ENCODE measurements at places on chromosomes 6 and 20.

DNA sequence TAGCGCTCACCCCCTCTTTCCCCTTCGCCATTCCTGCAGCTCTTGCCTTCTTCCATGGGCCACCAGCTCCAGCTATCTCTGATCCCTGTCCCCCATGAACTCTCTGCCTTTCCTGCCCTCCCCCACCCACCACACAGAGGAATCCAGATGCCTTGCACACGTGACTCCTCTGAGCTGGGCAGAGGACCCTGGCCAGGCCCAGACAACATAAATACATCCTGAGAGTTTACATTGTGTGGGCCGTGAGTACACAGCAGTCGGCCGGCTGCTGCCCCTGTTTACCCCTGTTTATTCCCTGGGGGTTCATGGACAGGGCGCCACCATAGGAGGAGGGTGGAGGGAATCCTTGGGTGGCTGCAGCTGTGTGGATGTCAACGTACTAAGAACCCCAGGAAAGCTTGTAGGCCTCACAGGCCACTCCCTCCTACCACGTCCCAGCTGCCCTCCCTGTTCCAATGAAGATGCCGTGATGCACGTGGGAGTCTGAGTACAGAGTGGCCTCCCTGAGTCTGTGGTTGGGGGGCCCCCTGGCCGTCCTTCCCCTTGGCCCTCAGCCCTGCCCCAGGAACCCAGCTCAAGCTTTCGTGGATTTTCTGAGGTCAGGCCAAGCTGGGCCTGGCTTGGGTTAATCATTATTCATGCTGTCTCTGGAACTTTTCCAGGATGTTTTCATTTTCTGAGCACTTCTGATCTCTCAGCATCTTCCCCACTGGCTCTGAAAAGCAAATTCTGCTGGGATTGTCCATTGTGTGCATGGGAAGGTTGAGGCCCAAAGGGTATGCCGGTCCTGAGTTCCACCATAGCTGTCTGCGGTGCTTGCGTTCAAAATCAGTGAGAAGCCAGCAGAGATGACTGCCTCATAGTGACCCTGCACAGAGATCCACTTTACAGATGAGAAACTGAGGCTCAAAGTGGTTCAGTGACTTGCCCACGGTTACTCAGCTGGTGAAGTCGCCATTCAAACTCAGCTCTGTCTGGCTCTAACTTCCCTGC lies 136.3 kb downstream of the MRPL14 start:
- DNase-seq, result no peak

DNA sequence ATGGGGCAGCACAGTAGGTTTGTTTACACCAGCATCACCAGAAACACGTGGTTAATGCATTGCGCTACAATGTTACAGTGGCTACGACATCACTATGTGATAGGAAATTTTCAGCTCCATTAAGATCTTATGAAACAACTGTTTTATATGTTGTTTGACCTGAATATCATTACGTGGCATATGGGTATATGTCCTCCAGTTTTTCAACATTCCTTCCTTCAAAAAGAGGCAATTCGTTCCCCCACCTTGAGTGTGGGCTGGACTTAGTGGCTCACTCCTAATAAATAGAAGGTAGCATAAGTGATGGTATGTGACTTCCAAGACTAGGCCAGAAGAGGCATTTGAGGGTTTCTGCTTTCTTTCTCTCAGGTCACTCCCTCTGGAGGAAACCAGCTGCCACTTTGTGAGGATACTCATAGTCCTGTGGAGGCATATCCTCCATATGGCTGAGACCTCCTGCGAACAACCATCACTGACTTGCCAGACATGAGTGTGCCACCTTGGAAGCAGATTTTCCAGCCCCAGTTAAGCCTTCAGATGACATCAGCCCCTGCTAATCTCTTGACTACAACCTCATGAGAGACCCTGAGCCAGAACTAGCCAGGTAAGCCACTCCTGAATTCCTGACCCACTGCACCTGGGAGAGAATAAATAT lies 2.3 kb upstream of the TRAM2 start:
- no peak for DNase-seq

DNA sequence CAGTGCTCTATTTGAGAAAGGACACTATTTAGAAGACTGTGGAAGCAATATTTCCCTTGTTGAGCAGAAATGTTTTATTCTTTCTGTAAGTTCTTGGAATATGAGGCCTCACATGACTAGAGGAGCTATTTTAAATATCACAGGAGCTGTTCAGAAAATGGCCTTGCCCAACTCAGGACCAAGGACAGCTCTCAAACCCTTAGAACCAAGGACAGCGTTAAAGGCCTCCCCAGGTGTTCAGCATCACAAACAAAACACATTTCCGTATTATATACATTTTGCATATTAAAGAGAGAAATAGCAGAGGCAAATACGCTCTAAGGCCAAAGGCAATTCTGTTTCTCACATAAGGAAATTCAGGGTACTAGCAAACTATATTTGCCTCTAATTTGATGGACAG lies 631.4 kb downstream of the CDH26 start:
- no peak for DNase-seq

DNA sequence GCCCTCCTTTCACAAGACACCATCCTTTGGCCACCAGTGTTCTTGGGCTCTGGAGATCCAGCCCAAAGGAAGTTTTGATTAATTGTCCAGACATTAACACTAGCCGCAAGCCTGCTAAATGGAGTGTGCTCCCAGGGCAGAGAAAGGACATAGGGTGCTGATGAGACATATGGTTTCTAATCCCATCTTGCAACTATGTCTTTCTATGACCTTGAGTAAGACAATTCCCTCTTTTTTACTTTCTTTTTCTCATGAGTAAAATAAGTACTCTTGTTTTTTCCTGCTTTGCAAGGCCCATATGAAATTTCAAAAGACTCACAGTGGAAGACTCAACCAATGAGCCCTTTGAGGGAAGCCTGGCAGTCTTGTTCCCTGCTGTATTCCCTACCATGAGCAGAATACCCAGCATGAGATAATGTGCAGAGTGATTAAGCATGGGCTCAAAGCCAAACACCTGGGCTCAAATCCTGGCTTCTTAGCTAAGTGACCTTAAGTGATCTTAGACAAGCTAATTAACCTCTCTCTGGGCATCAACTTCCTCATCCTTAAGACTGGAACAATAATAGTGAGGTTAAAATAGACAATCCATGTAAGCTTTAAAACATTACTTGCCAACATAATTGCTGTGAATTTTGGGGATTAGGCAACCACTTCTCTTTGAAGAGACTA lies at the start of gene WFDC10B:
WFDC10B (minus strand) TSS at position 51 of the 669 bp plus-strand sequence. CDS start 19,027 bp downstream, outside the sequence.
- no peak for DNase-seq

GRCh38 chr6:37319856-37320480 lies 33.8 kb upstream of the RNF8 start:
- no peak for DNase-seq

- DNase-seq, result no peak
Measured at GRCh38 chr6:28336284-28337120, 554 bp upstream of the ZSCAN31 start.
